ENCODE measurements at places on chromosomes 7 and 10. TPM values are rescaled to one million over a fixed set of nuclear protein-coding genes. Genes with fewer than 3 reads are reported as not detected.

DNA sequence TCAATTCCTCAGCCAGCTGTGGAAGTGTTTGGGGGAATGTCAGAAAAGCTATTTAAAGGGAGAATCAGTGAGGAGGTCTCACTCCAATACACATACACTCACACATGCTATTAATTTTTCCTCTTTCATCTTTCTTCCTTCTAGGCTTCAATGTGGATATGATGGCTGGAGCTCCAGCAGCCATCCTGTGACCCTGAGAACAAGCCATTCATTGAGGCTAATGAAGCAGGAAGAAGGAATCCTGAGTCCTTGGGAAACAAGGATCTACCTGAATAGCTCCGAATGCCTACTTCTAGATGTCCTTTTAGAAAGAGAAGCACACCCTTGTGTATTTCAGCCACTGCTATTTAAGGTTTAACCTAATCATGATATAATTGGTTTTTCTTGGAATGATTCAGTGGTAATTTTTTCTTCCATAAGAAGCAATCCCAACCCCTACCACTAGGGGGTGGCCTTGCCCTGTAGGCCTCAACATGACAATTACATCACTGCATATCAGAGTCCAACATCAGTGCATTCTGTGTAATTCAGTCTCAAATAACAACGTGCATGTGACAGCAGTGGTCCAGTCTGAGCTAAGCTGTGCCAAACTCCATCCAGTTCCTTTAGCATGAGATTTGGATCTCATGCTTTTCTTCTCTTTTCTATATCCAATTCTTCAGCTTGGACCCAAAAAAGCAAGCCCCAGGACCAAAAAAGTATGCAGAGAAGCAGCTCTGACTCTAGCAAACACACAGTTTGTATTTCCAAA, 85.3 kb upstream of the ANKRD1 start:
- H3K27ac ChIP-seq = no peak overlapping the region
- peaks cover 17% of the 10 kb centered on the region for H3K4me1 ChIP-seq
- no peaks in the 10 kb centered on the region for H3K27me3 ChIP-seq
- no peak overlapping the region for H3K4me3 ChIP-seq
- DNase-seq = peak; percentile 68

Gene SPDYE1
- not detected for total RNA-seq

Gene XRCC2
- 14.8 TPM for total RNA-seq

GRCh38 chr7:88281749-88282148, 24.9 kb downstream of the STEAP4 start:
- H3K4me3 ChIP-seq = no peak overlapping the region
- H3K27me3 ChIP-seq = no peaks in the 10 kb centered on the region
- no peak for DNase-seq
- no peak overlapping the region for H3K27ac ChIP-seq
- H3K36me3 ChIP-seq = no peaks in the 10 kb centered on the region

Gene TAF6
- total RNA-seq = 82.3 TPM

Gene TMEM178B
- total RNA-seq = 1.1 TPM

Gene PANK1
- total RNA-seq = 4.9 TPM

DNA sequence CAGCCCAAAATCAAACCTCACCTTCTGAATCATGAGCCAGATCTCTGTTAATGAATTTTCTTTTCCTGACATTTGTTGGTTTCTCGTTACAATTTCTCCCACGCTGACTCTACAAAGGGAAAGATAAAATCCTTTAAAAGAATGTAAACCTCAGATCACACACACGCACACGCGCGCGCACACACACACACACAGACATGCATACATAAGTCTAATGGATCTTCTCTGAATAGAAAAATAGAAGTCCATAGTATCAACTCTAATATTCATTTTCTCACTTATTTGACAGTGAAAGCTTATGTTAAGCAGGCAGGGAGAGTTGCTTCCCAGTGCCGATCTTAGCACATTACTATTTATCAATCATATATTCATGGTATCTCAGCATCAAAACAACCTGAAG, 1.4 kb downstream of the ETV1 start:
- no peak for DNase-seq
- peaks cover 11% of the 10 kb centered on the region for H3K27me3 ChIP-seq
- no peak overlapping the region for H3K27ac ChIP-seq
- H3K36me3 ChIP-seq = no peaks in the 10 kb centered on the region
- no peak overlapping the region for H3K4me3 ChIP-seq

DNA sequence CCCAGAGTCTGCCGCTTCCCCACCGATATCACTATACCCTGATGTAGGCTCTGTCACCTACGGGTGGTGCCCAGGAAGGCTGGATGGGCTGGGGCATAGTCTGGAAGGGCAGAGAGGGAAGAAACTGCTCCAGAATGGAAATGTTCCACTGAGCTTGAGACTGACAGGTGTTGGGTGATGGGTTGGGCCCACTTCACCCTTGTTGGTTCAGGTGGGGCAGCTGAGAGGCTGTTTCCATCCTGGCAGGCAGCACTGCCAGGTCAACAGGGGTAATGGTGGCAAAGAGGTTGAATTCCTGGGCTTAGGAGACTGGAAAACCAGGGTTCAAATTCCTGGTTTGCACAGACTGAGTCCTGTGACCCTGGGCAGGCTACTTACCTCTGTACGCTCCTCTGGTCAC, 28.5 kb upstream of the FRAT2 start:
- no peaks in the 10 kb centered on the region for H3K4me1 ChIP-seq
- no peak overlapping the region for H3K4me3 ChIP-seq
- H3K36me3 ChIP-seq = no peaks in the 10 kb centered on the region
- DNase-seq = no peak
- no peaks in the 10 kb centered on the region for H3K27me3 ChIP-seq
- H3K27ac ChIP-seq = no peak overlapping the region

GRCh38 chr7:130344271-130344866, at the start of gene CPA5:
CPA5 (plus strand) TSS chr7:130344816; CDS start chr7:130346486, 1,670 bp downstream.
- H3K4me1 ChIP-seq = no peaks in the 10 kb centered on the region
- DNase-seq = no peak
- H3K27ac ChIP-seq = no peak within 1 kb of the TSS
- no peaks in the 10 kb centered on the region for H3K36me3 ChIP-seq
- no peak within 1 kb of the TSS for H3K4me3 ChIP-seq

Gene PNLIP
- total RNA-seq = not detected

DNA sequence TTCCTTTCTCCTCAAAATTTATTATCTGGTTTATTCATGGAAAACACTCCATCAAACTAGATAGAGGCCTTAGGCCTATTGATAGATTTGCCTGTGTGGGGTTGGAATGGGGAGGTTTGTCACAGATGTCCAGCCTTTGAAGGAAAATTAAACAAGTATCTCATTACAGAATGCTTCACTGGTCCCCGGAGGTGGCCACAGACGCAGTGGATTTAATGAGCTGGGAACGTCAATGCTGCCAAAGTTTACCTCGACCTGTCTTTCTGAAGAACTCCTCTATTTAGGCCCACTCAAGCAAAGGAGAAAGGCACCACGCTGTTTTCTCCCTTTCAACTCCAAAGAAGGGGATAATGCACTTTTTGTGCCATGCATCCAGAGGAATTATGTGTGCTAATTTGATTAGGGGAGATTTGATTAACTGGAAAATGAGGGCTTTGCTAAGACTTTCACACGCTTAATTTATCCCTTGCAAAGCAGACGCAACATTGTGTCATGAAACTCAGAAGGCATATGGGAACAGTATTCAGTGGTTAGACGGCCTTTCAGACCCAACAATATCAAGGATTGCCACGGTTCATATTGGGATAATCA, 558.8 kb upstream of the GALNT17 start:
- H3K27me3 ChIP-seq = no peaks in the 10 kb centered on the region
- H3K27ac ChIP-seq = no peak overlapping the region
- H3K4me1 ChIP-seq = no peaks in the 10 kb centered on the region
- no peak overlapping the region for H3K4me3 ChIP-seq
- DNase-seq = no peak

Gene DNAH11
- not detected for total RNA-seq

Gene HSPA12A
- 0.04 TPM for total RNA-seq

GRCh38 chr10:86857128-86857721, 100.2 kb downstream of the MMRN2 start:
- H3K4me1 ChIP-seq = no peaks in the 10 kb centered on the region
- no peak for DNase-seq
- H3K27me3 ChIP-seq = no peaks in the 10 kb centered on the region
- no peaks in the 10 kb centered on the region for H3K36me3 ChIP-seq

DNA sequence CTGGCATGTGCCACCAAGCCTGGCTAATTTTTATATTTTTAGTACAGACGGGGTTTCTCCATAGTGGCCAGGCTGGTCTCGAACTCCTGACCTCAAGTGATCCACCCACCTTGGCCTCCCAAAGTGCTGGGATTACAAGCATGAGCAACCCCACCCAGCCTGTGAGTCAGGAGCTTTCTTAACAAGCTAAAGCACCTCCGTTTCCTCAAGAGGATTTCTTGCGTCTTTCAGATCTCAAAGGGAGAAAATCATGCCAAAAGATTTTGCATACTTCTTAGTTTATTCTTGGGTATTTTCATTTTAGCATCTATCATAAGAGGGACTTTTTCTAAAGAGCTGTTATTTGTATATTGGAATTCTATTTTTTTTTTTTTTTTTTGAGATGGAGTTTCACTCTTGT, 47.9 kb upstream of the FOXK1 start:
- H3K27ac ChIP-seq = no peak overlapping the region
- H3K36me3 ChIP-seq = no peaks in the 10 kb centered on the region
- H3K27me3 ChIP-seq = no peaks in the 10 kb centered on the region
- no peak overlapping the region for H3K4me3 ChIP-seq
- DNase-seq = no peak
- no peaks in the 10 kb centered on the region for H3K4me1 ChIP-seq

GRCh38 chr7:74179935-74180604, 5.9 kb downstream of the EIF4H start:
- peaks cover 92% of the 10 kb centered on the region for H3K4me1 ChIP-seq
- H3K27me3 ChIP-seq = no peaks in the 10 kb centered on the region
- H3K36me3 ChIP-seq = peaks cover 3% of the 10 kb centered on the region
- DNase-seq = no peak
- H3K27ac ChIP-seq = no peak overlapping the region

DNA sequence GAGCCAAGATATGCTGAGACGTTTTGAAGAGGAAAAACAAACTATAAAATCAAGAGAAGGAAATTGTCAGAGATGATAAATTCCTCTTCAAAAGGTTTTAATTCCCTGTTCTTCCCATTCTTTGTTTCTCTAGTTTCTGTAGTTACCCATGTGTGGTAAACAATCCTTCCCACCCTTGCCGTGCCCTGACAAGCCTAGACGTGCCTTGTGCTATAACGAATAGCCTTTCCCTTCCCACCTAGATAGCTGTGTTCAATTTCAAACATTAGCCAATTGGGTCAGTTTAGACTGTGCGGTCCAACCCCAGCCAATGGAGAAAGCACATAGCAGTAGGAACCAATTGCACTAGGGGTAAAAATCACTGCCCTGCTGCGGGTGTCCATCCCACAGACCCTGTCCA, 138.1 kb downstream of the RALA start:
- H3K36me3 ChIP-seq = no peaks in the 10 kb centered on the region
- no peak overlapping the region for H3K27ac ChIP-seq
- DNase-seq = no peak
- H3K4me1 ChIP-seq = no peaks in the 10 kb centered on the region

- no peak for DNase-seq
- no peaks in the 10 kb centered on the region for H3K4me1 ChIP-seq
- no peak overlapping the region for H3K27ac ChIP-seq
- H3K27me3 ChIP-seq = no peaks in the 10 kb centered on the region
- H3K4me3 ChIP-seq = no peak overlapping the region
Measured at GRCh38 chr7:120628251-120628650, 229.7 kb downstream of the TSPAN12 start.

Gene EIF3B
- total RNA-seq = 284 TPM

GRCh38 chr7:154598864-154599263, 404.1 kb downstream of the PAXIP1 start:
- H3K27ac ChIP-seq = no peak overlapping the region
- H3K27me3 ChIP-seq = no peaks in the 10 kb centered on the region
- no peaks in the 10 kb centered on the region for H3K4me1 ChIP-seq
- no peaks in the 10 kb centered on the region for H3K36me3 ChIP-seq

Gene ZCWPW1
- 4.3 TPM for total RNA-seq

Gene LAMB4
- total RNA-seq = not detected

- H3K27ac ChIP-seq = no peak overlapping the region
- H3K27me3 ChIP-seq = no peaks in the 10 kb centered on the region
- no peaks in the 10 kb centered on the region for H3K4me1 ChIP-seq
- no peaks in the 10 kb centered on the region for H3K36me3 ChIP-seq
- H3K4me3 ChIP-seq = no peak overlapping the region
Measured at GRCh38 chr10:113520261-113520660, 32.6 kb upstream of the HABP2 start.

GRCh38 chr7:152489044-152489443, 53.2 kb upstream of the KMT2C start:
- no peak overlapping the region for H3K4me3 ChIP-seq
- DNase-seq = no peak
- H3K4me1 ChIP-seq = no peaks in the 10 kb centered on the region
- H3K27ac ChIP-seq = no peak overlapping the region
- no peaks in the 10 kb centered on the region for H3K36me3 ChIP-seq

DNA sequence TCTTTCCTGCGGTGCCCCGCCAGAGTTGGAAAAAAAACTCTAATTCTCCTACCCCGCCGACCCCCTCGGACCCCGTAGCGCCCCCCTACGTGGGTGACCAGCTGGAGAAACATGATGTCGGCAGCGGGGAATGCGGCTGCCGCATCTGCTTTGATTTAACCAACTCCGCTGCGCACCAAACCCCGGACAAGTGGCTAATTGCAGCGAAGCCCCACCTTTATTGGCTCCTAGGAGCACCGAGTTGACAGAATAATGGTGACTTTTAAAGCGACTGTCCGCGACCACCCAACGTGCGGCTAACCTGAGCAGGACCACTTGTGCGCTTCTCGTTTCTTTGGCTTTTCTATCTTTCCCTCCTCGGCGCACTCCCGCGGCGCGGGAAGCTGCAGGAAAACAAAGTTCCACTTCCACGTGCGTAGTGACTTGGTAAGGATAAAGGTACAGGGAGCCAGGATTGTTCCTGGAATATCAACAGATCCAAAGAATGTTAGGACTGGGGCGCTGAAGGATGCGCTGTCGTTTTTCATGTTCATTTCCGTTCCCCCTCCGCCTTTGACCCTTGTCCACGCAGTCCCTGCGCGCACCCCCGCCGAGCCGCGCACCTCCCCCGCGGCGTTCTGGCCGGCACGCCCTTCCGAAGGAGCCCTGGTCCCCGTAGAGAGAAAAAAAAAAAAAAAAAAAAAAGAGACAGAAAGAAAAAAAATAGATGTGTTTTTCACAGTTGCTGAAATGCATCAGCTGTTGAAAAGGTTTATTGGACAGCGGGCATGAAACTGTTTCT, 1.4 kb downstream of the WNT16 start:
- no peak for DNase-seq
- H3K36me3 ChIP-seq = no peaks in the 10 kb centered on the region

Gene DBF4
- 67.1 TPM for total RNA-seq

GRCh38 chr10:102593074-102593803, 51.0 kb upstream of the TRIM8 start:
- H3K36me3 ChIP-seq = peaks cover 7% of the 10 kb centered on the region
- no peak overlapping the region for H3K4me3 ChIP-seq
- H3K27me3 ChIP-seq = no peaks in the 10 kb centered on the region
- DNase-seq = no peak
- no peak overlapping the region for H3K27ac ChIP-seq

- no peak for DNase-seq
- H3K4me1 ChIP-seq = no peaks in the 10 kb centered on the region
- H3K27me3 ChIP-seq = no peaks in the 10 kb centered on the region
- H3K27ac ChIP-seq = no peak overlapping the region
Measured at GRCh38 chr7:139743967-139744767, 33.6 kb downstream of the HIPK2 start.

Measured in CD8-positive, alpha-beta memory T cell (primary cell).